ENCODE measurements at places on chromosomes 16 and 17.
A peak's percentile ranks its signal among the peaks of the same experiment; 100 is the strongest.

GRCh38 chr16:84609563-84610177 lies 8.2 kb downstream of the COTL1 start:
- no peak for DNase-seq

GRCh38 chr16:12685806-12686205 lies 117.9 kb downstream of the CPPED1 start:
- DNase-seq: no peak

DNA sequence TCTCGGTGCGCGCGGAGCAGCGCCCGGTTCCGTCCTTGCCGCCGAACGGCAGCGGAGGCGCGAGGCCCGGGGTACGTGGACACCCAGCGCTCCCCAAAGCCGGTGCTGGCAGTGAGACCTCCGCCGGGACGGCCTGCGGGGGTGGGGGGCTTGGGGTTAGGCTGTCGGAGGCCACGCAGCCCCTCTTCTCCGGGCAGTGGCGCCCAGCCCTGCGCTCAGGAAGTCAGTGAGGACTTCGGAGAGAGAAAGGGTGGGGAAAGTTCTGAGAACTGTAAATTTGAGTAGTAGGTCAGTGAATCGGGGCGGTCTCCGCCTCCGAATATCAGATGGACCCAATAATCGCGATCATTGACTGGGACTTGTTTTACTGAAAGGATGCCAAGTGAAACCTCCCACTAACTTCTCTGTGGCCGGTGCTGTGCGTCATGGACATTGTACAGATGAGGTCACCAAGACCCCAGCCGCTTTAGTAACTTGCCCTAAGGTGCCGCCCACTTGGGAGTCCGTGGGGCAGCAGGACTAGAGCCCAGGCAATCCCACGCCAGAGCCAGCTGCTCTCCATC lies 468 bp downstream of the IL4R start:
- no peak for DNase-seq

DNA sequence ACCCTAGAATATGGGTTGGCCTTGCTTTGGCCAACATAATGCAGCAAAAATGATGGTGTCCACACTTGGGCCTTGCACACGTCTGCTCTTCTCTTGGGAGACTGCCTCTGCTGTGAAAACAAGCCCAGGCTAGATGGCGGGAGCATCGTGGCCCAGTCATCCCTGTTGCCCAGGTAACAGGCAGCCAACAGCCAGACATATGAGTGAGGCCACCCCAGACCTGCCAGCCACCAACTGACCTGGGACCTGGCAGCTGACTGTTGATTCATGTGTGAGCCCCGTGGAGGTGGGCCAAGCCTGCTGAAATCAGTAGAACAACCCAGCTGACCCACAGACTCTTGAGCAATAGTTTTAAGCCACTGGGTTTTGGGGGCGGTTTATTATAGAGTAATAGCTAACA lies 39.4 kb upstream of the CDH3 start:
- no peak for DNase-seq

DNA sequence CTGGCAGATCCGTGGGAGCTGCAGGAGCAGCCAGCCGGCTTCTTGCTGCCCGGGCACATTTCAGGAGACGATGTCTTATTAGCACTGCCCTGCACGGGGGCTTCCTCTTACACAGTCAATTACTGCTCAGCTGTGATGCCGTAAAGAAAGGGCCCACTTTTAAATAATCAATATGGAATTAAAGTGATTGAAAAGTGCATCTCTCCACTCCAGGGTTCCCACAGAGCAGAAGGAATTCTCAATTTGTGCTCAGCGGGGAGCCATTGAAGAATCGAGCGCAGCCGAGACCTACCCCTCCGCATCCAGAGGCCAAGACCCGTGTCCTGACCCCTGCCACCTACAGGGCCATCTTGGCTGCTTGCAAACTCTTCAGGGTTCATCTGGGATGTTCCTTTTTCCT lies 399.4 kb upstream of the C16orf82 start:
- DNase-seq: no peak

DNA sequence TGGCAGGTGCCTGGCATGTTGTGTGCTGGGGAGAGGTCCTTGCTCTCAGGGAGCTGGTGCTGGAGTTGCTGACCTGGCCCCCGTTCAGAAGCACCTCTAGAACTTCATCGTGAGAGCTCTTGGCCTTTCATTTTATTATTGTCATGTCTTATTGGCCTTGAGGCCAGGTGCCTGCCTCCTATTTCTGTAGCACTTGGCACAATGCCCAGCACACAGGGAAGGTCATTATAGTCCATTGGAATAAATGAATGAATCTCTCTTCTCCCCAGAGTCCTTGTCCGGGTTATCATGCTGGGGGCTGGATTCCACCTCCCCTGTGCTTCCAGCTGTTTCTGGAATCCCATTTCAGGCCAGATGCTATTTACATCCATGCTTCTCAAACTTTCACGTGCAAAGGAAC lies 169.2 kb downstream of the HAPSTR1 start:
- DNase-seq: no peak

GRCh38 chr16:12417030-12417814 lies 386.5 kb downstream of the CPPED1 start:
- no peak for DNase-seq

DNA sequence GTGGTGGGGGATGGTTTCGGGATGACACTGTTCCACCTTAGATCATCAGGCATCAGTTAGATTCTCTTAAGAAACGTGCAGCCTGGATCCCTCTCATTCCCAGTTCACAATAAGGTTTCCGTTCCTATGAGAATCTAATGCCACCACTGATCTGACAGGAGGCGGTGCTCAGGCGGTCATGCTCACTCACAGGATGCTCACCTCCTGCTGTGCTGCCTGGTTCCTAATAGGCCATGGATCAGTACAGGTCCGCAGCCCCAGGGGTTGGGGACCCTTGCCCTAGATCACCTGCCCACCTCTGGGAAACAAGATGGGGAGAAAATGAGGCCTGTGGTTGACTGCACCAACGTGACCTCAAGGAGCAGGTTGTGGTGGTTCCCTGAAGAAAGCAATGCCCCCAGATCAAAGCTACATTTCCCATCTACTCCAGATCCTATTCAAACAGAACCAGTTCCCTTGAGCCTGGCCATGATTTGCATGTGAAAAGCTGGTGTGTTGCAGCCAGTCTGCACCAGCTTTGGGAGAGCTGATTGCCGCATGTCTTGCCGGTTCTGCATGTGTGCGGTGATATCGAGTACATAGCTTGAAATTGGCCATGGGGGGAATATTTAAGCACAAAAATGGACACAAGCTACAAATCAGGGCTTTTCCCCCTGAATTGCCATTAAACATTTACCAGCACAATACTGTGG lies 183.2 kb upstream of the HSBP1 start:
- no peak for DNase-seq

- no peak for DNase-seq
Measured at GRCh38 chr16:73186752-73187601, 139.0 kb upstream of the ZFHX3 start.

DNA sequence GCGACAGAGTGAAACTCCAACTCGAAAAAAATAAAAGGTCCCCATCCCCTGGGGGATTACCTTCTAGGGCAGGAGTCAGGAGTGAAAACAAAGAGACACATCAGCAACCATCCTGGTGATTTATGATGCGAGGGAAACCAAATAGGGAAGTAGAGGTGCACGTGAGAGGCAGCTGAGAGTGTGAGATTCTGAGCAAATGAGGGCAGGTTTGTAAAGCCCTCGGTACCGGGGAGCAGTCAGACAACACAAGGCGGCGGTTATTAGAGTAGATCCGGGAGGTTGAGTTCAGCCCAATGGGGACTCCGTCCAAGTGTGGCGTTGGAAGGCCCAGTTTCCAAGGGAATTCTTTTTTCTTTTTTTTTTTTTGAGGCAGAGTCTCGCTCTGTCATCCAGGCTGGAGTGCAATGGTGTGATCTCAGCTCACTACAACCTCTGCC lies 7.4 kb upstream of the ARMC7 start:
- peak; percentile 17 for DNase-seq

DNA sequence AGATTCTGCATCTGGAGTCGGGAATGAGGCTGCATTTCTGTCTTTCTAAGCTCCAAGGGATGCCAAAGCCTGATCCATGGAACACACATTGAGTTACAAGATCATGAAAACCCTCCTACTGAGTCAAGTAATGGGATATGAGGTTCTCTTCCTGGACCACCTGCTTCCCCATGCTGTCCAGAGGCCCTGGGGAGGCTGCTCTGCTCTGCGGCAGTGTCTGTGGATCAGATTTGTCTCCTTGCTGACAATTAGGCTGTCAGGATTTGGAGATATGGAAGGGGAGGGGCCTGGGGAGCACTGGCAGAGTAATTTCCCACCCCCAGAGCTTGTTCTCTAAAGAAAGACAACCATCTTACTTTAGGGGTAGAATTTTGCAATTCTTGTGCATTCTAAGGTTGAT lies 33.0 kb downstream of the C16orf95 start:
- no peak for DNase-seq

- no peak for DNase-seq
Measured at GRCh38 chr16:66511602-66512271, 38.2 kb downstream of the TK2 start.

GRCh38 chr16:27811881-27812280 lies 251.6 kb downstream of the GSG1L start:
- no peak for DNase-seq

- DNase-seq: no peak
Measured at GRCh38 chr17:73268582-73269328, 7.1 kb upstream of the CPSF4L start.

DNA sequence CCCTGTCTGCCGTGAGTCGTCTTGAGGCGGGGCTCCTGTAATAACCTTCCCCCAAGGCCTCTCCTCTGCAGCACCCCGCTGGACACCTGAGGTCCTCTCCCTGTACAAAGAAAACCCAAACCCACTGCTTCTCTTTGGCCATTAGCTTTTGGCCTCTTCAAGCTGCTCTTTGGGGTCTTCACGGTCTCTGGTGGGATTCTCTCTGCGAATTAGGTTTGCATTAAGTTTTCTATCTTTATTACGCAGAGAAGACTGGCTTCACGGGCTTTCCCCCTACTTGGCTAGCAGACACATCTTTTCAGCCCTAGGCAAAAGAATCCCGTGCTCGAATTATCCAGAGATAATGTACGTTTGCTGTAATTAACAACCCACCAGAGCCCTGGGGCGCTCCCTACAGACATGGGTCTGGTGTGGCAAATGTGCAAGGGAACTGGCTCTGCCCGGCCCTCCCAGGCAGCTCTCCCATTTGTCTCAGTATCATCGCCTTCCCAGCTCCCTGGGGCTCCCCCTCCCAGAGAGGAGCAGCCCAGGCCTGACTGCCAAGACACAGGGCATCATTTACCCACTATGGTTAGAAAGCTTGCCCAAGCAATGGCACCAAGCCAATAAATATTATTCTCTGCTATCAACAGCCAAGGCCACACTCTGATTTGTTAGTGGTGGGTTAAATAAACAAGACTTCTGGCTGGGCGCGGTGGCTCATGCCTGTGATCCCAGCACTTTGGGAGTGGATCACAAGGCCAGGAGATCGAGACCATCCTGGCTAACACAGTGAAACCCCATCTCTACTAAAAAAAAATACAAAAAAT lies 24.7 kb upstream of the KLHDC4 start:
- peak; percentile 78 for DNase-seq

DNA sequence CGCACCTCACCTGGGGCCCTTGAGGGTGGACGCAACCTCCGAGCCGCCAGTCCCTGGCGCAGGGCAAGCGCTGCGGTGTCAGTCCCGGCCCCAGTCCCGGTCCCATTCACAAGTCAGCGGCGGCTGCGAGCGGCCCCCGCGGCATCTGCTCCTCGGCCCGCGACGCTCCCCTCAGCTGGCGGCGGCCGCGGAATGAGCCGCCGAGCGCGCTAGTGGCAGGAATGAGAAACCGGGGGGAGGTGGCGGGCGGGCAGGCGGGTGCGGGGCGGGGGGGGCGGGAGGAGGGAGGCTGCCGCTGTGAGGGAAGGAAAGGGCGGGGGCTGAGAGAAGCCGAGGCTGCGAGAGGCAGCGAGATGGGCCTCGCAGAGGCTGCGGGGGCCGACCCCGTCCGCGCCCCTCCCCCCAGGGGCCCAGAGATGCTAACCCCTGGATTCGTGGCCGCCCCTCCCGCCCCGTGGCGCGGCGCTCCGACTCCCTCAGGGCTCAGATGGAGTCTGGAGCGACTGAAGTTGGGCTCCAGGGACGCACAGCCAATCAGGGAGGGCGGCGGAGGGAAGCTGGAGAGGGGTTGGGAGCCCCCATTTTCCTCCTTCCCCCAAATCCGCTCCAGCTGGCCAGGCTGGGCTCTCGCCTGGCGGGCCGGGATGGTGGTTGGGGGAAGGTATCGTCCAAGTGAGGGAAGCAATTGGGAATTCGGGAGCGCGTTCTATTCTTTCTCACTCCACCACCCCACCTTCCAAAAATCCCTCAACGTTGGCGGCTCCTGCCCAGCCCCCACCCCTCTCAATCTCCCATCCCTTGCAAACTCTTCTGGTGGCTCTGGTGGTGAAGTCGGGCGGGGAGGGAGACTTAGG lies at the start of gene CDH11:
CDH11 (minus strand) TSS at position 194 of the 854 bp plus-strand sequence. CDS start 117,194 bp downstream, outside the sequence.
- DNase-seq: no peak

- peak; percentile 1 for DNase-seq
Measured at GRCh38 chr16:82660966-82661365, 34.2 kb downstream of the CDH13 start.

GRCh38 chr17:80889231-80890195 lies 102.1 kb upstream of the CHMP6 start:
- no peak for DNase-seq
